ENCODE measurements at places on chromosomes 6 and 20.
A peak's percentile ranks its signal among the peaks of the same experiment; 100 is the strongest.

- DNase-seq, result no peak
Observed at GRCh38 chr6:123520217-123520616, 116.5 kb downstream of the TRDN start.

DNA sequence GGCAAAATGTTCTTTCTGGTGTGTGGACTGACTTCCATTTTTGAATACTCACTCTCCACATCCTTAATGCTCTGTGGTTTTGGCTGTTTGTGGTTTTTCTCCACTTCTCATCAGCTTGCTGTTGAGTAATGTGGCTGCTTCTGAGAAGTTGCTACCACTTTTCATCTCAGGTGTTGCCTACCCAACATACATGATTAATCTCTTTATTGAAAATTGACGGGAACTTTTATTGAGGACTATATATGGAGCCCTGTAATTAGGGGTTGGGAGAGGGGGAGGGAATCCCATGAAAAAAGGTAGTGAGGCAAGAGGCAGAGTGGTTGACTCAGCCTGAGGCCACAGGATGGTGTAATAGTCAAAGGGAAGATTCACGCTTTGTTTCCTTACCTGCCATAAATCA is 17.6 kb downstream of the IL22RA2 start:
- no peak for DNase-seq

GRCh38 chr6:129677620-129678325 is 32.2 kb downstream of the ARHGAP18 start:
- DNase-seq, result no peak

GRCh38 chr20:36836591-36837269 is 39.2 kb upstream of the TLDC2 start:
- no peak for DNase-seq

GRCh38 chr20:54459279-54459678 is 16.1 kb upstream of the DOK5 start:
- no peak for DNase-seq

GRCh38 chr20:7940341-7940740 is at the start of gene HAO1:
TSS of gene HAO1 (minus strand) at chr20:7940458. CDS start at chr20:7940422, 36 bp downstream.
- no peak for DNase-seq

DNA sequence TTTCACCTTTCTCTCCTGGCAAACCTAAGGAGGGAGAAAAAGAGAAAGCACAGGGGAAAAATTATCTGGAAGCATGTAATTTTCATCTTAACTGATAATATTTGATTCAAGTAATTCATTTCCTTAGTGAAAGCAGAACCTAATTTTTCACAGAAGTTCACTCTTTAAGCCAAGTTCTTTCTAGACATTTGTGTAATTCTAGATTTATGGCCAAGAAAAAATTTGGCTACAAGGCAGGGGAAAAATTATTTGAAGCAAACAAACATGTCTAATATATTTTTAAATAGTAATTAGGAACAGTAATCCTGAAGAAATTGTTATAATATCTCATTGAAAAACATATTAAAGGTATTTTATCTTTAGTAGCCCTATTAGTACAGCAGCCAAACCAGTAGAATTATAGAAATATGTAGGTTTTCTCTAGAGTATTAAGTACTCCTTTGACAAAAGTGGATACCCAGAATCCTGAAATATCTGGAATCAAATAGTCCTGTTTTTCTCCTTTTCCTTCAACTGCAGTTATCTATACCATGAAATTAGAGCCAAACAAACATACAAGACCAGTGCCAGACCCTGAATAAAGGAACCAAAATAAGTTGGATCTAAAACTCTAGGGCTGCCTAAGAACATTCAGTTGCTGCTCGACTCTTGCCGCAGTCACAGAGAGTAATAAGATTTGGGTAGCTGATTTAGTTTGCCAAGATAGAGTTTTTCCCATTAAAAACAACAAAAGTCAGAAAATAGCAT is 116.5 kb downstream of the COL12A1 start:
- no peak for DNase-seq

GRCh38 chr20:36465109-36466080 is 75.9 kb upstream of the MYL9 start:
- peak; percentile 22 for DNase-seq

- DNase-seq, result no peak
Observed at GRCh38 chr20:58585753-58586540, 65.1 kb upstream of the STX16 start.

GRCh38 chr20:33192912-33193501 is 24.1 kb upstream of the BPIFA3 start:
- no peak for DNase-seq

DNA sequence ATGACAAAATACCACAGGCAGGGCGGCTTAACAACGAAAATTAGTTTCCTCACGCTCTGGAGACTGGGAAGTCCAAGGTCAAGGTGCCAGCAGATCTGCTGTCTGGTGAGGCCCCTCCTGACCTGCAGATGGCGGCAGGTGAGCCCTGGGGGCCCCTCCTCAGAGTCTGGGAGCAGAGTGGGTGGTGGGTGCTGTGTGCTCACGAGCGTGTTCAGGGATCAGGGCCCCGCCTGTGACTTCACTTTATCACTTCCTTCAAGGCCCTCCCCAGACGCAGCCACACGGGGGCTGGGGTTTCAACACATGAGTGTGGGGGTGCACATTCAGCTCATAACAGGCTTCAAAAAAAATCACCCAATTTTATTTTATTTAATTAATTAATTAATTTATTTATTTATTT is 39.3 kb downstream of the SLC2A4RG start:
- no peak for DNase-seq

- no peak for DNase-seq
Observed at GRCh38 chr6:24856901-24857670, 58.4 kb upstream of the ARMH2 start.

DNA sequence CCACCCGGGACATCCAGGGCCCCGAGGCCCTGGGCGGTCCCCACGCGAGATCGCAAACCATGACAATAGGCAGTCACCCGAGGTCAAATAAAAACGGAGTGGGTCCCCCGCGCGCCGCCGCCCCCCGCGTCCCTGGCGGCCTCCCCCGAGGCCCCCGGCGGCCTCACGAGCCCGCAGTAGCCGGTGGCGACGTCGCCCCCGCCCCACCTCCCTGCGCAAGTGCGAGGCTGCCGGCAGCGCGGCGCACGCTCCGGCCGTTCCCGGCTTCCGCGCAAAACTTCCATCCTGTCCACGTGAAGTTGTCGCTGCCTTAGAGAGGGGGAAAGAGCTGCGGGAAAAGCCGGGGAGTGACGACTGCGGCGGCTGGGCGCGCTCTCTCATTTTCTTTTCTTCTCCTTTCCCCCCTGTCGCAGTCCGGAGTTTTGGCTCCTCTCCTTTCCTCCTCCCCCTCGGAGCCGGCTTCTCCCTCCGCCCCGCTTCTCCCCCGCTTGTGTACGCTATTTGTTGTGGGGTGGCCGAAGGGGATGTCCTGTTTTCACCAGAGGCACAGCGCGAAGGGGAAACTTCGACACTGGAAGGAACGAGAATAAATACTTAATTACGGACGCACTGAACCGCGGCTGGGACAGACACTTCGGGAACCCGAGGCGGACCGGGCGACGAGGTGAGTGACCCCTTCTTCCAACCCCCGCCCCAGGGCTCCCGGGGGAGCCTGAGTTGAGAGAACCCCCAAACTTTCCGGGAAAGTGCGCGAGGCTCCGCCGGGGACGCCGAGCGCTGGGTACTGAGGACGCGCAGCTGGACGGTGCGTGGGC is at the start of gene EYA4:
Gene EYA4, plus strand, starts transcription at position 272 of the 815 bp plus-strand sequence. CDS start 33,424 bp downstream, outside the sequence.
- no peak for DNase-seq

- DNase-seq, result no peak
Observed at GRCh38 chr20:43472671-43473380, 15.1 kb downstream of the SRSF6 start.

GRCh38 chr6:152471456-152472265 is 165.5 kb downstream of the SYNE1 start:
- no peak for DNase-seq

GRCh38 chr20:2795451-2795850 is 5.0 kb downstream of the CPXM1 start:
- no peak for DNase-seq

DNA sequence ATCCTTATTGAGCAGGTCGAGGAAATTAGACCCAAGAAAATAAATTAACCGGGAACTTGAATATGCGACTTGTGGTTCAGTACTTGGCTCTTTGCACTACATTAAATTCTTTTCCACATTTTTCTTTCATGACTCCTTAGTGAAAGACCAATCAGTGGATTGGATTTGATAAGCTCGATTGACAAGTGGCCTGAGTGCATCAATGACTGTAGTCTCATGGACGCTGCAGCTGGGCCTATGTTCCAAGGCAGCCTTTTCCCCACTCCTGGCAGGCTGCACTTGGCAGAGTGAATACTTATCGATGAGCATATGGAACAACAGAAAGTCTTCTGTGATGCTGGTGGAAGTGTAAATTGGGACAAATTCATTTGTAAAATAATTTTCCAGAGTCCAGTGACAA is 210.8 kb upstream of the EXOC2 start:
- no peak for DNase-seq

- no peak for DNase-seq
Observed at GRCh38 chr6:110467566-110468140, 8.8 kb downstream of the SLC22A16 start.

- DNase-seq, result no peak
Observed at GRCh38 chr6:3603340-3604130, 146.7 kb upstream of the SLC22A23 start.

DNA sequence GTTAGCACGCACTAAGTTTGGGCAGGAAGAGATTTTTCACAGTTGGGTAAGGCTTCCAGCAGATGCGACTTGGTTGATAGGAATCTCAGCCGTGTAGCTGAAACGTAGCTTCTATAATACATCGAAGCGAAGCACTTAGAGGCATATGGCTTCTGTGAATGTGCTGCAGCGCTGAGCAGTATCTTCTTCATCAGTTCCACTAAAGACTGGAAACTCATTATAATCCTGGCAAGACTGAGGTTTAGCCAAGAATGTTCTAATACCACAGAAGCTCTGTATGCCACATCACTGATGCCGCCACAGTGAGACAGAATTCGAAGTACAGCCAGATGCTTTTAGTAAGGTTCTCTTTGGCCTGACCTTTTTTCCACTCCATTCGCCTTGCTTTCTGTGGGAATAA is 680.2 kb upstream of the AGPAT4 start:
- no peak for DNase-seq

DNA sequence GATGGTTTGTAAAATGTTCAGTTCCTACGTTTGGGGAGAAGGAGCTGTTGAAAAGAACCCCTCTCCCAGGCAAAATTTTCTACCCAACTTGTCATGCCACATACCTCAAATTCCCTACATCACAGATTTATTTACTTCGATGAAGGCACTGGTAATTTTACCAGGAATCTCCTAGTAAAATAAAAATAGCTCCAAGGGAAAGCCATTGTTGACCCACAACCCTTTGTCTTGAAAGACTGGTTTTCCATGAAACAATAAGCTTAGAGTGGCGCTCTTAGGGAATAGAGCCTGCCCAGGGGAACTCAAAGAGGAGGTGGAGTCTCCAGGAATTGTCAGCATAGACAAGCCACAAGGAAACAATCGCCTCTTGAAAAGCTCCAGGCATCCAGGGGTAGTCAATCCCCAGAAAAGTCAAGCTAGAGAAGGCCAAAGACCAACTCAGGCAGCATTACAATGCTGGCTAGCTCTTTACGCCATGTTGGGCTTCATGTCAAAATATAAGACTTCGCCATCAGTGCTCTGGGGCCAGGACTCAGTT is 99.2 kb upstream of the RREB1 start:
- no peak for DNase-seq

DNA sequence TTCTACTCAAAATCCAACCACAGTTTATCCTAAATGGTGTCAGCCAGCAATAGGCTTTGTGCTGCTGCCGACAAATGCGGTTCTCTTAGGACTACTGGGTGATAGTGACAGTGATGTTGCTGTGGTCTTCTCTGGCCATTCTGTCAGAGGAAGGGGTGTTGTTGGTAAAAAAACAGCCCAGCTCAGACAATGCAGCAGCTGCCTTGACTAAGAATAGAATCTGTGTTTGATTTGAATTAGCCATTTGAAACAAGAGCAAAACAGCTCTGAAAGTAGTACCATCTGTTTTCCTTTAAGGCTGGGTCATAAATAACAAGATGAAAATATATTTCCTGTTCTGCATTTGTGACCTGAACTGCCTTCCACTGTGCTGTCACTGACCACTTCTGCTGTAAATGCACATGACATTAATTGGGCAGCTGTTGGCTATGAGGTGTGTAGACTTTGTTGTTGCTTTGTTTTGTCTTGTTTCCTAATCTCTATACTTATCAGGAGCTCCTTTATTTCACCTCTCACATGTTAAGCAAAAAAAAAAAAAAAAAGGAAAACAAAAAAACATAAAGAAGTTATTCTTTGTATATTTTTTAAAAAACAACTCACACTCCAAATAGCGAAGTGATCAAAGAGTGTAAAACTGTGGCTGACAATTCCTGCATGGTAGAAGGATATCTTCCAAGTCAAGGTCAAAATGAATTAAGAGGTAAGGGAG is 497.8 kb upstream of the ARID1B start:
- no peak for DNase-seq

GRCh38 chr20:33267701-33268100 is 15.3 kb upstream of the BPIFB1 start:
- DNase-seq, result no peak

DNA sequence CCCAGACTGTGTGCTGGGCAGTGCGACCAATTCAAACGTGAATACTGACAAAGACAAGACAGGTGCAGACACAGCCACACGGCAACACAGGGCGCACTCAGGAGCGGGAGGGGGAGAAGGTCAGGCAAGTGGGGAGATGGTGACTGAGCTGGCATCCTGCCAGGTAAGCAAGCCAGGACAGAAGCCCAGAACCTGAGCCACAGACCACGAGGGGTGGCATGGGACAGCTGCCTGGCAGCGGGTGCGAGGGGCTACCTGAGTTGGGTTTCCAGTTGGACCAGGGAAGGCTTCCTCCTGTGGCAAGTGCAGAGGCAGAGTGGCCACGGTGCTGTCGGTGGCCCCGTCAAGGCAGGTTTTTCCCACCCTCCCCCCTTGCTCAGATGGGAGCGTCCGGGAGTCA is 215.2 kb upstream of the ARID1B start:
- DNase-seq, result no peak
